ENCODE measurements at places on chromosomes 2 and 18. TPM values are rescaled to one million over a fixed set of nuclear protein-coding genes. Genes with fewer than 3 reads are reported as not detected.

The TMEM178A gene
- total RNA-seq: 0.92 TPM

The BMP10 gene
- not detected for total RNA-seq

The MC4R gene
- total RNA-seq: not detected

The COL3A1 gene
- 14,422 TPM for total RNA-seq

The WDR75 gene
- 59.9 TPM for total RNA-seq

The C1QL2 gene
- not detected for total RNA-seq

The PLEK gene
- total RNA-seq: under 0.01 TPM

The RAX gene
- total RNA-seq: not detected

The CD207 gene
- not detected for total RNA-seq

The CDH7 gene
- total RNA-seq: not detected

The SLC9A4 gene
- total RNA-seq: not detected

The ARHGAP15 gene
- total RNA-seq: not detected

The GNLY gene
- total RNA-seq: not detected

The STPG4 gene
- total RNA-seq: 0.32 TPM

The IL36B gene
- total RNA-seq: not detected

The SRD5A2 gene
- total RNA-seq: not detected

The ANKRD36C gene
- total RNA-seq: 66.2 TPM

The UGT1A7 gene
- not detected for total RNA-seq
